ENCODE measurements at places on chromosomes 3 and 15.

DNA sequence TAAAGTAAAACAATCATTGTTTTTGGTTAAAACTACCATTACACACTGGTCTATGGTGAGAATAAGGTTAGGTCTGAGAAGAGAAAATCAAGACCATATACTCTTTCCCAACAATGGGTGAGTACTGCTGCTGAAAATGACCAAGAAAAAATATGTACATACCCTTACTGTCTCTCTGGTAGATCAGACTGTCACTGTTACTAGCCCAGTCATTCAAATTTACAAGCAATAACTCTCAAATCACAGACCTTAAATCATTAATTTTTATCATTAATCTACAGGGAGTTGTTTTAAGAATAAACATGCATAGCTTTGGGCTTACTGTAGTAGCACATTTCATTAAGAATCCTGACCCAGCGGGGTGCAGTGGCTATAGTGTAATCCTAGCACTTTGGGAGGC lies 17.4 kb downstream of the DCP1A start:
- DNase-seq = no peak

DNA sequence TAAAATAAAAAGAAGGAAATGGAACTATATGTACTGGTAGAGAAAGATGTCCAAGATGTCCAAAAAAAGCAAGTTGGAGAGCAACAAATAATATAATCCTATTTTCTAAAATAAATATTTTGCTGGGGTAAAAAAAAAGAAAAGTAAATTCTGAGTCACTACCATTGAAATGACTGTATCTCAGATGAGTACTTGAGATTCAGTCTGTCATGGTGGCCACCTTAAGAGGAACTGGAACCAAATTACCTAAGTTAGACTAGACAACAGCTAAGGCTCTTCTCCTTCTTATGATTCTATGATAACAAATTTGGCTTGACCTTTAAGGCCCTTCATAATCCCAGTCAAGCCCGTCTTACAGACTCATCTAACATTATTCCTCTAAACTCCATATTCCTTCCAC lies 270.6 kb upstream of the HES1 start:
- no peak for DNase-seq

DNA sequence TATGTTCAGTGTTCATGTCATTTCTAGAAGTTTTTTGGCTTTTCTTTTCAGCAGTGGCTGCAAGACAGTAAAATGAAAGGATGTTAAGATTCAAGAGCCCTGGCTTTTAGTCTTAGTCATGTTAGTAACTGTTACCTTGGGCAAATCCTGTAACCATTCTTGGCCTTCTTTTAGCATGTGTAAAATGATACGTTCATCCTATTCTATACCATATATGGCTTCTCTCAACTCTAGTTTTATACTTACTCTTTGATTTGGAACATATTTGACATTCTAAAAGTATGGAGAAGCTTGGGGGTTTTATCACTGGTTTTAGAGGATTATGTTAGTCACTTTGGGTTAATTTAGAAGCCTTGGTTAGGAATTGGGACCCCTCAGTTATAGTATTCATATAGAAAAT lies 20.1 kb downstream of the GTF2E1 start:
- no peak for DNase-seq

GRCh38 chr15:85545185-85545584 lies 164.8 kb downstream of the AKAP13 start:
- no peak for DNase-seq

- no peak for DNase-seq
Observed at GRCh38 chr3:14138878-14139655, 14.2 kb downstream of the TMEM43 start.

DNA sequence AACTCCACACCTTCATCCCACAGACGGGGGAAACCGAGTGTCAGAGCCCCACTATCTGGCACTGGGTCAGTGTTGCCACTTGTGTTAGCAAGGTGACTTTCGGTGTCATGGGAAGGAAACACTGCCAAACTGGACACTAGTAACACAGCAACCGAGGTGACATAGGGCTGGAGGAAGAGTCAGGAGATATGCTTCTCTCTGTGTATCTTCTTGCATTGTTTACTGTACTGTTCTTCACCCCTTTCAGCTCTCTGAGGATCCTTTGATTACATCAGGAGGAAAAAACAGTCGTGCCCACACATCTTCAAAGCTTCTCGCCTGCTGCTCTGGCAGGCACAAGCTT lies 109.4 kb upstream of the RAD18 start:
- no peak for DNase-seq
